HFFc6 (cell line): ENCODE measurements at places on chromosomes 1 and 21.

DNA sequence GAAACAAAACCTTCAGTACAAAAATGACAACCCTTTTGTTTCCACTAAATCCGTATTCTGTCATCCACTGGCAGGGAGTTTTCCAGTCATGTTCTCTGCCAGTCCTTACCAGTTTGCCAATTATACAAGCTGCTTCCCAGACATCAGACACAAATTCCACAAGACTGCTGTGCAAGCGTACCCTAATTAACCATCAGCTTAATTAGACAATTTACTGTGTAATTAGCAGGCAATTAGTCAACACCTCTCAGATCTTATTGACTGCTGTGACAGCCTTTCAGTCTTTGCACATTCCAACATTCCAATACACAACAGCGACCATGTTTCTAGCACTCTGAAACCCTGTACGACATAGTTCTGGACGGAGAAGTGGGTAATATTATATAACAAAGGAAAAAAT lies 420.1 kb downstream of the DPYD start:
- no peaks in the 10 kb centered on the region for H3K27me3 ChIP-seq
- H3K4me1 ChIP-seq, result no peaks in the 10 kb centered on the region

DNA sequence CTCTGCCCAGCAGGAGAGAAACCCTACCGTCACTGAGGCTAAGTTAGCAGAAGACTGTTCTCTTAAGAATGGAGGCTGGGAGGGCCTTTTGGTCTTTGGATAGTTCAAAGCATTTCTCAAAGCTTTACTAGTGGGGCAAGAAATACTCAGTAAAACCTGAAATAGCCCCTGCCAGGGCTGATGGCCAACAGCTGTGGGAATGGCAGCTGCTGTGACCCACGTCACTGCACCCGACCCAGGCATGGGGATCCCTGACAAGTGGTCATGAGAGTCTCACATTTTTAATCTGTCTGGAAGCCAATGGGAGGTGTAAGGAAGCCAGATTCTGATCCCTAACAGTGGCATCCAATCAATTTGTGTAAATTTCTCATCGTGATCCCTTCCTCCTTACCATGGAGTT lies 44.5 kb upstream of the ENAH start:
- DNase-seq, result no peak
- peaks cover 4% of the 10 kb centered on the region; the same call in 1 of the 2 replicates for H3K36me3 ChIP-seq
- H3K4me3 ChIP-seq, result no peak overlapping the region
- H3K27me3 ChIP-seq, result no peaks in the 10 kb centered on the region; the same call in none of the 2 replicates
- H3K4me1 ChIP-seq, result peaks cover 34% of the 10 kb centered on the region

GRCh38 chr1:150061632-150062101 lies 5.9 kb upstream of the VPS45 start:
- H3K27me3 ChIP-seq, result no peaks in the 10 kb centered on the region
- H3K36me3 ChIP-seq, result no peaks in the 10 kb centered on the region
- H3K27ac ChIP-seq, result peak overlapping the region; percentile 70
- peak overlapping the region; percentile 11; the same call in 1 of the 2 replicates for H3K4me3 ChIP-seq

DNA sequence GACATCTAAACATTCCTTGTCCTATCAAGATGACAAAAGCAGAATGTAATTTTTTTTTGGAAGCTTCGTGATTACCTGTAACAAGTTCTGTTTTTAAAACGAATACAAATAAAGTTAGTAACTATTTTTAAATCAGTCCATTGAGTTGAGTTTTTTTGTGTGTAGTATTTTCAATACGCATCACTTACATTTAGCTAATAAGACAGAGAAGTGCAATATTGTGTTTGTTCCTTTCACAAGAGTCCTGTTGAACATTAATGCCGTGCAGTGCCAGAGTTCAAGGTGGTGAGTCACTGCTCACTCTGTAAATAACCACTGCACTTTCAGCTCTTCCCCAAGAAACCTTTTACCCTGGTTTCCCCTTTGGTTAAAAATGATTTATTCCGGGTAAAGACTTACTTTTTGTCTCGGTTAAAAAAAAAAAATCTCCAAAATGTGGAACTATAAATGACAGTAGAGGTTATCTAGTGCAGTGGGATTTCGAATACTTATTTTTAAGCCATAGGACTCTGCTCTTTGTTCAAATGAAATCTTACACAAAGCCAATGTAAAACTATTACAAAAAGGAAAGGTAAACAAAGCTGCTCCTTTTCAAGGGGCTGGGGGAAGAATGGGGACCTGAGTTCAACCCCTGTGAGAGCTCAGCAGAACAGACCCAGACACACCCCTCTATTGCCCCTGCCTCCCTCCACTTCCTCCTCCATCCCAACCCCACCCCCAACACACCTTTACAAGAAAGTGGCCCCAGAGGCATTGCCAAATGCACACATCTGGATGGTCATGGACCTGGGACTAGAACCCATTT lies 14.8 kb upstream of the NCMAP start:
- H3K27me3 ChIP-seq, result no peaks in the 10 kb centered on the region
- H3K27ac ChIP-seq, result 0 out of 2 replicates have a peak overlapping the region, but pooled peaks have one; percentile 3
- H3K4me1 ChIP-seq, result peaks cover 48% of the 10 kb centered on the region
- peak; percentile 50 for DNase-seq
- no peak overlapping the region for H3K4me3 ChIP-seq

GRCh38 chr21:26888256-26888655 lies 43.0 kb upstream of the ADAMTS1 start:
- H3K36me3 ChIP-seq, result no peaks in the 10 kb centered on the region
- DNase-seq, result no peak
- H3K4me1 ChIP-seq, result peaks cover 18% of the 10 kb centered on the region
- H3K27me3 ChIP-seq, result peaks cover 2% of the 10 kb centered on the region

GRCh38 chr21:43280949-43281633 lies 112.3 kb downstream of the CRYAA start:
- H3K27me3 ChIP-seq, result peaks cover 14% of the 10 kb centered on the region
- no peak overlapping the region for H3K27ac ChIP-seq
- no peaks in the 10 kb centered on the region for H3K4me1 ChIP-seq
- H3K36me3 ChIP-seq, result no peaks in the 10 kb centered on the region
- DNase-seq, result no peak

- peaks cover 9% of the 10 kb centered on the region for H3K27me3 ChIP-seq
- H3K4me1 ChIP-seq, result peaks cover 18% of the 10 kb centered on the region
- H3K4me3 ChIP-seq, result peak overlapping the region; percentile 45; the same call in 1 of the 2 replicates
- H3K36me3 ChIP-seq, result no peaks in the 10 kb centered on the region
These were observed 3.3 kb upstream of the DENND2D start for GRCh38 chr1:111203681-111204200.

DNA sequence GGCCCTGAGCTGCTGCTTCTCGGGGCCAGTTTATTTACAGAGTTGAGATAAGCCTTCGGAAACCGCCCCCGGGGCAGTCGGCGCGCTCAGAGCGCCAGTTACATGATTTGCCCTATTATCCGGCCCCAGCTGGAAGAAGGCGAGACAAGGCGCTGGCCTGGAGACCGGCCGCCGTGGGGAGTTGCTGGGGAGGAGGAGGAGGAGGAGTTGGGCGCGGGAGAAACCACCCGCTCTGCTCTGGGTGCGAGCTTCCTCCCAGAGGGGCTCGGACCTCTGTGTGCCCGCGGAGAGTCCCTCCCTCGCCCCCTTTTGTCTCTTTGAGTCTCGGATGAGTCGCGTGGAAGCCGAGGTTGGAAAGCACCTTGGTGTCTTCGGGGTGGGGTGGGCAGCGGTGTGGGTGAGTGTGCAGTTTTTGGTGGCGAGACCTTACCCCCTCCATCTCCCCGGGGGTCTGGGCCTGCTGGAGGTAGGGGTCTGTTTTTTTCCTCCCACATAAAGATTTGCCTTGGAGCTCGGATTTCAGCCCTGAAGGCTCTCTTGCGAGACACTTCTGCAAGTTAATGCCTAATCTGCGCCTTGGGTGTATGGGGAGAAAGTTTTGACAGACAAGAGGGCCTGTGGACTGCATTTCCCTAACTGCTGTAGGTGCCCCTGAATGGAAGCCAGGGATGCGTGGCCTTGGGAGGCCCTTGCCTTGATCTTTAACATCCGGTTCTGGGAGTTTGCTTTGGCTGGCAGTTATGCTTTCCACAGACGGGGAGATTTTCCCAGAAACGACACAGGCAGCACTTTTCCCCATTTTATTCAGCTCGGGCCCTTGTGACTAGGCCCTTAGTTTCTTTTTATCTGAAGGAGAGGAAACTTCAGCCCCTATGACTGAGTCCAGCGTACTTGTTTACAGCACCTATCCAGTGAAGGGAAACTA lies 80.0 kb downstream of the NDUFS5 start:
- H3K27ac ChIP-seq, result no peak overlapping the region
- no peak overlapping the region for H3K4me3 ChIP-seq
- peaks cover 30% of the 10 kb centered on the region for H3K4me1 ChIP-seq

GRCh38 chr1:58401991-58402390 lies 144.5 kb downstream of the OMA1 start:
- peak overlapping the region; percentile 83 for H3K27ac ChIP-seq
- DNase-seq, result no peak
- peaks cover 64% of the 10 kb centered on the region for H3K4me1 ChIP-seq
- H3K27me3 ChIP-seq, result peaks cover 2% of the 10 kb centered on the region

- no peak for DNase-seq
- no peak overlapping the region for H3K27ac ChIP-seq
- no peaks in the 10 kb centered on the region for H3K4me1 ChIP-seq
- H3K27me3 ChIP-seq, result peaks cover 22% of the 10 kb centered on the region
These were observed 115.9 kb downstream of the KCND3 start for GRCh38 chr1:111873460-111874030.

GRCh38 chr1:89523572-89524368 lies 859 bp upstream of the LRRC8B start:
- H3K27me3 ChIP-seq, result peaks cover 13% of the 10 kb centered on the region
- H3K4me1 ChIP-seq, result peaks cover 9% of the 10 kb centered on the region
- peak overlapping the region; percentile 78 for H3K4me3 ChIP-seq
- no peak overlapping the region for H3K27ac ChIP-seq

GRCh38 chr1:161307230-161307768 lies 2.5 kb downstream of the MPZ start:
- no peak for DNase-seq
- peaks cover 36% of the 10 kb centered on the region for H3K4me1 ChIP-seq
- H3K27me3 ChIP-seq, result peaks cover 11% of the 10 kb centered on the region
- no peak overlapping the region for H3K4me3 ChIP-seq

DNA sequence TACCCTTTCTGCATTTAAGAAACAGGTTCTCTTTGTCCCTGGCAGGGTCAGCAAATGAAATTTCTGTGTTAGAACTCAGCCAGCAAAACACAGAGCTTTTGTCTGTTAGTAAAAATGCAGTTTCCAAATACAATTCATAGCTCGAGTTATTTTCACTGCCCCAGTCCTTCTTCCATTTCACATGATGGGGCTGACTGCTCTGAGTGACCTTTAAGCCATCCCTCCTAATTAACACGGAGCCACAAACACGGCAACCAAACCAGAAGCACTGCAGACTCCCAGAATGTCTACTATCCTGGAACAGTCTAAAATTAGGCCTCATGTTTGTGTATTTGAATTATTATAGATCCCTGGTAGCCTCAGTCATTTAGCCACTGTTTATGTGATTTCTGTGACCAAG lies 99.1 kb upstream of the RGS4 start:
- H3K27ac ChIP-seq, result peak overlapping the region; percentile 22; the same call in 1 of the 2 replicates
- no peak for DNase-seq
- peaks cover 50% of the 10 kb centered on the region for H3K4me1 ChIP-seq

DNA sequence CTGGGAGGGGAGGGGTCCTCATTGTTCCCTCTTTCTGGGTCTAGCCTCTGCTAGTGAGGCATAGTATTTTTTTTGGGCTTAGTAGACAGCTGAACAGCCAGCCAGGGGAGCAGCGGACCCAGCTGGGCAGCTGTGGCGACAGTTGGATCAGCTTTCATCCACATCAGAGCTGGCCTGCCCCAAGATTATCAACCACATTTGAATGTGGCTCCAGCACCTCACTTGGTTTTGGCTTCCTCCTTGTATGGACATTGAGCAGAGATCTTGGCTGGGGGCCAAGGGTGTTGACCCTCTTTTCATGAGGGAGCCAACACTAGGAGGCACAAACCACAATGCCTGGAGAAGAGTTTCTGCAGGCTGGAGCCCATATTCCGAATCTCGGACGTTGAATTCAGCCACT lies 25.0 kb downstream of the WNT4 start:
- H3K27me3 ChIP-seq, result peaks cover 2% of the 10 kb centered on the region; the same call in 1 of the 2 replicates
- DNase-seq, result no peak
- H3K4me1 ChIP-seq, result peaks cover 36% of the 10 kb centered on the region

GRCh38 chr1:172268237-172268636 lies 152.2 kb upstream of the C1orf105 start:
- no peak for DNase-seq
- peak overlapping the region; percentile 74; the same call in 1 of the 2 replicates for H3K4me3 ChIP-seq
- no peak overlapping the region; the same call in 1 of the 2 replicates for H3K27ac ChIP-seq
- no peaks in the 10 kb centered on the region; the same call in 1 of the 2 replicates for H3K27me3 ChIP-seq
- H3K4me1 ChIP-seq, result peaks cover 61% of the 10 kb centered on the region

DNA sequence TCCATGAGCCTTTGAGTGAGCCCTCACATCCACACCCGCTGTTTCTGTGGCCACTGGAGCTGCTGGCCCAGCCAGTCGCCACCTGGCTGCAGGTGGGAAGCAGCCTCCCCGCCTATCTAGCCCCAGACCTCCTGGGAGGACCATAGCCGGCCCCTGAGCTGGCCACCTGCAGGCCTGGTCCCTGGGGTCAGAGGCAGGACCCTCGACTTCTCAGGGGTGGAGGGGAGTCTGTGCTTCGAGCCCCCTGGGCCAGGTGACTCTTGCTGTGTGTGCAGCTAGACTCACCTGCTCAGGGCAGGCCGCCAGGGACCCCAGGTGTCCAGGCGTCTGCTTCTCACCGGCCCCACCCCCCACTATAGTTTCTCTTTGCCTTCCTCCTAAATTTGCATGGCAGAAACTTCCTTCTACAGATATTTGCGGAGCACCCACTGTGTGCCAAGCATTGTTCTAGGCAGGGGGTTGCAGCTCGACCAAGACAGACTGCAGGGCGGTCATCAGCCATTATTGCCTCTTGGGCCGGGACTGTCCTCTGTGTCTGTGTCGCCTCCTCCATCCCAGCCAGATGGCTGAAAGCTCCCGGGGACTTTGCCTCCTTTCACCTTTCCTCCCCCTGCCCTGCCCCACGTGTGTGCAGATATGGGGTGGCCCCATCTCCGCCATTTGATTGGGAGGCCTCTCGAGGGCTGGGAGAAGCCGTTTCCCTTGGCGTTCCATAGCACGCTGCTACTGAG lies 27.3 kb downstream of the SPSB1 start:
- DNase-seq, result no peak
- H3K27ac ChIP-seq, result no peak overlapping the region
- no peaks in the 10 kb centered on the region for H3K36me3 ChIP-seq
- no peaks in the 10 kb centered on the region for H3K27me3 ChIP-seq
- peaks cover 32% of the 10 kb centered on the region for H3K4me1 ChIP-seq

GRCh38 chr1:58727364-58727763 lies 27.5 kb upstream of the MYSM1 start:
- peaks cover 69% of the 10 kb centered on the region for H3K4me1 ChIP-seq
- no peaks in the 10 kb centered on the region for H3K36me3 ChIP-seq
- H3K27me3 ChIP-seq, result no peaks in the 10 kb centered on the region; the same call in 1 of the 2 replicates
- H3K27ac ChIP-seq, result peak overlapping the region; percentile 87
- H3K4me3 ChIP-seq, result peak overlapping the region; percentile 67

- peaks cover 12% of the 10 kb centered on the region for H3K27me3 ChIP-seq
- H3K36me3 ChIP-seq, result no peaks in the 10 kb centered on the region
- no peak within 1 kb of the TSS for H3K27ac ChIP-seq
These were observed at the start of gene SLAMF7 for GRCh38 chr1:160739098-160739511. Gene SLAMF7, plus strand, starts transcription at chr1:160739247. Its CDS starts 55 bp downstream, at chr1:160739302.

DNA sequence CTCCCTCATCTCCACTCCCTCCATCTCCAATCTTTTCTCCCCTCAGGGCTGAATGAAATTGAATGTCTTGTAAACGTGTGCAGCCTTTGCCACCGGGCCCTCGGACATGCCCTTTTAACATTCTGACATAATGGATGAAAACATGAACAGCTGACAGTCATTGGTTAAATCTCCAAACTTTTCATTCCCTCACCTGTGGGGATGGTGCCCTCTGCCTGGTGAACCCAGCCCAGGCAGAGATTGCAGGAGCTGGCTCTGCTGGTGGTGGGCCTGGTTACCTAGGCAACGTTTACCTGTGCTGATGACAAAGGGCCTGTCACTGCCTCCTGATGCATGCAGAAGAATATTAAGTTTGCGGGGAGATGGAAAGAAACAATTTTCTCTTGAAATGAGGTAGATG lies 21.3 kb downstream of the ST6GALNAC3 start:
- no peaks in the 10 kb centered on the region; the same call in 1 of the 2 replicates for H3K27me3 ChIP-seq
- peaks cover 13% of the 10 kb centered on the region for H3K4me1 ChIP-seq
